ENCODE measurements at places on chromosomes 4 and X.

DNA sequence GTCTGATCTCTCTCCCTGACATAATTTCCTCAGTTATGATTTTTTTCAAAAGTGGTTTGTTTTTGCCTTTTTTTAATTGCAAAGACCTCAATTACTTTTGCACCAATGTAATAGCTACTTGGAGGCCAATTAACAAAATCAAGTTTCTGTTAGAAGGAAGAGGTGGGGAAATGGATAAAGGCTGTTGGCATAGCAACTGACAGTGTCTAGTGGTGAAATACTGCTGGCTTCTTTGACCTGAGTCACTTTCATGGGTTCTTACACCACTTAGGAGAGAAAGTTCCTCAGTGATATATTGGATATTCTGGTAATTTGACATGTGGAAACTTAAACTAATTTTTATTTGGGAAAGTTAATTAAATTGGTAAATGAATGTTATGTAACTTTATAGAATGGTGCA, 26.5 kb upstream of the ATP8A1 start:
- no peak for DNase-seq

- peak; percentile 51 for DNase-seq
Observed at GRCh38 chrX:149322316-149322715, 182.8 kb downstream of the IDS start.

DNA sequence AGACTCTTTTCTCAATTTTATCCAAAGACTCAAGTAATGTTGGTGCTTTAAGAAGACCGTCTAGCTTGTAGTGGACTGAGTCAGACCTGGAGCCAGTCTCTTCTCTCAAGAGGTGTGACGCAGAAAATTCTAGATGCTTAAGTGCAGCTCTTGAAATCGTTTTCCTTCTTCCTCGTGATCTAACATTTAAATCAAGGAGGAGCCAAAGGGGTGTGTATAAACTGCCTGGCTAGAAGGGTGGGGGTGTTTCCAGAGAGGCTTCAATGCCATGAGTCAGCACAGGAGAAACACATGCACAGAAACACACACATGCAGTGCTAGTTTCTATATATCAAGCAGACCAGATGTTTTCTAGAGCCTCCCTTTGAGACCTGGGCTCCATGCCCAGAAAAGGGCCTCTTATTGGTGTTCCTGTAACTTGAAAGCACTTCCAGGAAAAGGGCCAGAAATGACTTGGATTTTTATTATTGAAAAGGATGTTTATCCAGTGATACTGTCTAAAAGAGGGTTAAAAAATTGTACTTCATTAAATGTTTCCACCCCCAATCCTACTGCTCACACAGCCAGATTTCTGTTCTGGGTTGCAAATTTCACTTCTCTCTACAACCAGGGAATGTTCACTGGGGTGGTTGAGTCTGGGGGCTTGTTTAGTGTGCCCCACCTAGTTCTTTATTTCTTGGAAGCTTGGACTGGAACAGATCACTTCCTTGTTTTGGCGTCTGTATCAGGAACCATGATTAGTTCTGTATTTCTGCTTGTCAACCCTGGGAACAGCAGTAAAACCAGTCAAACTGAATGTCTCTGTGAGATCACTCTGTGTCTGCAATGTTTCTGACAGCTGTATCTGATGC, at the start of gene CLIC2:
Gene CLIC2, minus strand, starts transcription at position 129 of the 851 bp plus-strand sequence. CDS start 187 bp downstream, outside the sequence.
- peak; percentile 27 for DNase-seq

- peak; percentile 66 for DNase-seq
Observed at GRCh38 chrX:22969411-22969810, 30.3 kb upstream of the DDX53 start.

GRCh38 chr4:110681381-110681780, 58.5 kb upstream of the PITX2 start:
- no peak for DNase-seq

Measured in EH (cell line).